ENCODE measurements at places on chromosomes 4 and X. TPM values are rescaled to one million over a fixed set of nuclear protein-coding genes. Genes with fewer than 3 reads are reported as not detected.

DNA sequence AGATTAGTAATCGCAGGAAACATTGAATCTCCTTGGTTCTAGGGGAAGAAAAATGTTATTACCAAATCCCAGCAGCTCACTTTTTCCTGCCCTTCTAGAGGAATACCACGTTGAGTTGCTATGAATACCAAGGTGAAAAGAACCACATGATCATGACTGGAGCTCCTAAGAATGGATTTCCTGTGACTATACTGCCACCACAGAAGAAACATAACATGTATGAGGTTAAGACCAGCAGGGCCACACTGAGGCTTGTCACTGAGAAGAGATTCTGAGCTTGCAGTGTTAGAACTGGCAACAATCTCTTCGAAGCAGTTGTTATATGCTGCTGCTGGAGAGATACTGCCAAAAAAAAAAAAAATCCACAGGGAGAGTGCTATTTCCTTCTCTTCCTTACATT is 1235.3 kb downstream of the FSTL5 start:
- DNase-seq = no peak

DNA sequence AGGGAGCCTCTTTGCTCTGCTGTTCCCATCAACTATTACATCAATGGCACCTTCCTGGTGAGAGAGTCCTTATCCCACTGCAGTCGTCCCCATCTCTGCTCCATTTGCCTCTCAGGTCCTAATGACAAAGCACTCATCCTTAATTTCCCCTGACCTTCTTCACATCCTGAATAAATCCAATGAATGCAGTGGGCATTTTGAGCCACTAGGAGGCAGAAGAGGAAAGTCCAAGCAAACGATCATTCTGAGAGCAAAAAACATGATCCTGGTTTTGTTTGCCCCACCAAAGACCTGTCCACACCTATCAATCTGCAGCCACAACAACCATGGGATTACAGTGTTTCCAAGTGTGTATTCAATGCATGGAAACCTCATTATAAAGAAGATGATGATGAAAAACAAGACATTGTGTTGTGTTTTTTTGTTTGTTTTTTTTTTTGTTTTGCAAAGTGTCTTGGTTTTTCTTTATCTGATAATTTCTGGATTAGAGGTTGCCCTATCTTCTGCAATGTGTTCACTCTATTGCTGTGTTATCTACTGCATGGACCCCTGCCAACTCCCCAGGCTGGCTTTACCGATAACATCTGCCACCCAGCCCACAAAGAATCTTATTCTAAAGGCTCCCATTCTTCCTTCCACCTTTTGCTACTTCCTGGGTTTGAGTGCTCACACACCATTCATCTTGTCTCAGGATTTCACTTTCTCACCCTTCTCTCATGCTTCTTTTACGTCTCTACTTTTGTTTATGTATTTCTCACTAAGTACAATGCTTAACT is 207.2 kb downstream of the NLGN4X start:
- DNase-seq = peak; percentile 69

DNA sequence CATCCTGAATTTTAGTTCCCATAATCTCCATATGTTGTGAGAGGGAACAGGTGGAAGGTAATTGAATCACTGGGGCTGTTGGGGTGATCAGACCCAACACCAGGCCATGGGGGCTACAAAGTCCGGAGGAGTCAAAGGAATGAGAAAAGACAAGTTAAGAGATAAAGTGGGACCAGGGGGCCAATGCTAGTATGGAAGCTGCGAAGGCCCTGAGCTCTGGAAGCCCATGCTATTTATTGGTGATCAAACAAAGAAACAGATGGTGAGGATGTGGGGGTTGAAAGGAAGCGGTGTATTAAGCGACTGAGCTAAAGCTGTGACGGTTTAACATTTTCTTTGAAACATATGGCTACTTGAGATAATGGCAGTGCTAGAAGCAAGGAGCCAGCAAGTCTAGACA is 132.8 kb downstream of the PDGFC start:
- DNase-seq = peak; percentile 36

GRCh38 chrX:19334945-19335626 is 8.6 kb upstream of the PDHA1 start:
- peak; percentile 83 for DNase-seq

DNA sequence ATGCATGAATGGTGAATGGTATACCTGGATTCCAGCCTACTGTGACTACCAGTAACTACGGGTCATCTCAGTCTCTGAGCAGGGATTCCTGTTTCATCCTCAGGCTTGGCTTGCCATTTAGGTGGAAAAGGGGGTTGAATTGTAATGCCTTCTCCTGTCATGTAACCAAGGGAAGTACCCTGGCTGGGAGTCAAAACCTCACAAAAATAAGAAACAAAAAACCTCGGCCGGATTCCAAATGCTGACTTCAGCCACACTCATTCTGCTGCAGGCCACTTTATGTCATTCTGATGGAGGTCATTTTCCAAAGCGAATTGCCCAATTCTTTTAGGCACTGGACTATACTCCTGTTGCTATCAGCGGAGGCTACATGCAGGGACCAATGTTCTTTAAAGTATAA is 324.7 kb downstream of the LDB2 start:
- DNase-seq = no peak

- no peak for DNase-seq
Measured at GRCh38 chr4:152094970-152095700, 334.3 kb upstream of the GATB start.

- DNase-seq = no peak
Measured at GRCh38 chr4:150391052-150391451, 190.9 kb upstream of the MAB21L2 start.

DNA sequence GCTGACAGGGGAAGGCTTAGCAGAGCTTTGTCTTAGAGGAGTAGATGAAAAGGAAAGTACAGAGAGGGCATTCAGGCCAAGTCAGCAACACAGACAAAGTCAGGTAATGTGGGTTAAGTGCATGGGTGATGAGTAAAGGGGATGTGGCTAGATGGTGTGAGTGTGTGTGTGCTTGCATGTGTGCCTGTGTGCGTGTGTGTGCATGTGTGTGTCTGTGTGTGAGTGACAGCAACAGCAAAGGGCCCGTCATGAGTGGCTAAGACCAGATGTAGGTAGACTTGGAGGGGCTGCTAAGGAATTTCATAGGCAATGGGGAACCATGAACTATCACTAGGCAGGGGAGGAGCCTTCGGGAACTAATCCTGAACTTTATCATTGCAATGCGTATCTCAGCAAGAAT is 2.2 kb upstream of the GPR78 start:
- no peak for DNase-seq

DNA sequence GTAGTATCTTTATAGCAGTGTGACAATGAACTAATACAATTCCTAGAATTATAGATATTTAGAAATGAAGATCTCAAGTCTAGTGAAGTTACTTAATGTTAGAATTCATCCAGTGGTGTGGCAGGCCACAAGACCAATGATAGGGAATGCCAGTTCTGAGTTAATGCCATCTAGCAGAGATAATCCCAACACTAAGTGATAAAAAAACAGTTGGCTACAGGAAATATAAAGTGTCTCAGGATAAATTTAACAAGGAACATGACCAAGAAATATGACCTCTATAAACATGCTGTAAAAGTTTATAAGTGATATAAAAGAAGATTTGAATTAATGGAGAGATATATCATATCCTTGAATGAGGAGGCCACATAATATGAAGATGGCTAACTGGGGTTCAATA is 1790.5 kb upstream of the ADGRL3 start:
- DNase-seq = no peak

DNA sequence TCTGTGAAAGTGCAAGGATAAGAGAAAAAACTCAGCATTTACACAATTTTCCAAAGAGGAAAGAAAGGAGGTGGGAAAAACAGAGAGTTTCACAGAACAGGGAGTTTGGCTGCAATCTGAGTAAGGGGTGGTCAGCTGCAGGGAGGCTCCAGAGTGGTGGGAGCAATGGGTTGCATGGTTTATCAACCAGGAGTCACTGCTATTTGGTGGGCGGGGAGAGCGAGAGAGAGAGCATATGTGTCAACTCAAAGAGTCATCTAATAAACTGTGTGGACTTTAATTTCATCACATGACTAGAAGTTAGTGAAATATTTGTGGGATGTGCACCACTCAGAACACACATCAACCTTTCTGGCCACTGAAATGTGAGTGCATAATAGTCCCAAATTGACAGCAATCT is 94.6 kb downstream of the FAM13A start:
- no peak for DNase-seq

DNA sequence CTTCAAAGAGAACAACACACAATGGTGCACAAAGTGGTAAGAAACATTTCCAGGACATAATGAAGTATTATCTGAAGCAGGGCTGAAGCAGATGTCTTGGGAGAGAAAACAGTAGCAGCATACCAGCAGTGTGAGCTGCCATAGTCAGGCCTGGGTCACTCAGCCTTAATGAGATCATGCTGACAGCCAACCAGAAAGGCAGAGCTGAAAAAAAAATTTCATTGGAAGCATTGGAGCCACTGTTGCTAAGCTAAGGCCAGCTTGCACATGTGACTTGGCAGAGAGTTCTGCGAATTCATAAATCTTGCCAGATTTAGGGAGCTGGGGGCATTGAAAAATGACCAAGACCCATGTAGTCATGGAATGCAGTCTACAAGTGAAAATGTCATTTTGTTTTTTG is 444.0 kb upstream of the PITX2 start:
- no peak for DNase-seq

DNA sequence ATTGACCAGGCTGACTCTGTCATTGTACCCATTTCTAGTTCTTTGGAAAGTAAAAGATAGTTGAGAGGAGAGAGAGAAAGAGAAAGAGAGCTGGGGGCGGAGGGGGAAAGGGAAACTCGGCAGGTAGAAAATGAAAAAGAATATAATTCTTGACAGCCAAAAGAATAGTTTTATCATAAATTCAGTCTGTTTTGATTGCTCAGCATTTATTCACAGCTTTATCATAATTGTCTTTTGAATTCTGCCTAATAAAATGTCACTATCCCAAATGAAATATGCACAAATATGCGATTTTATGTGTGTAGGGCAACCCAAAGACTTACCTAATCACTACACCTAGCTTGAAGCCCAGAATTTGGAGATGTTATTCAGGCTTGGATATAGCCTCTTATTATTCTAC is 1024.0 kb upstream of the PABPC4L start:
- no peak for DNase-seq

- peak; percentile 20 for DNase-seq
Measured at GRCh38 chr4:182246401-182247205, 3.4 kb downstream of the TENM3 start.

DNA sequence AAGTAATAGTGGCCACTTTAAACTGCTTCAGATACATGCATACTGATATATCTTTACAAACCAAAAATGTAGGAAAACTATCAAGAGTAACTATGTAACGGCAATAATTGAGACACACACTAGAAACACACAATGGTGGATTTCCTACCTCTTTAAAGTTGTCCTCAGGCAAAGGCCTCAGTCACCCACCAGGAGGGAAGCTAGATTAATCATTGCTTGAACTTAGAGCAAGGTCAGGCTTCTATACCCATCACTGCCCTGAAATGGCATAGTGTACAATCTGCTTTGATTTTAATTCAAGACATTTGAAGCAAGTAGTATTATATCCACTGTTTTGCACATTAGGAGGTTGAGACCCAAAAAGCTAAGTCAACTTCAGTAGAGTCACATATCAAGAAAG is 110.9 kb downstream of the AREG start:
- DNase-seq = no peak

DNA sequence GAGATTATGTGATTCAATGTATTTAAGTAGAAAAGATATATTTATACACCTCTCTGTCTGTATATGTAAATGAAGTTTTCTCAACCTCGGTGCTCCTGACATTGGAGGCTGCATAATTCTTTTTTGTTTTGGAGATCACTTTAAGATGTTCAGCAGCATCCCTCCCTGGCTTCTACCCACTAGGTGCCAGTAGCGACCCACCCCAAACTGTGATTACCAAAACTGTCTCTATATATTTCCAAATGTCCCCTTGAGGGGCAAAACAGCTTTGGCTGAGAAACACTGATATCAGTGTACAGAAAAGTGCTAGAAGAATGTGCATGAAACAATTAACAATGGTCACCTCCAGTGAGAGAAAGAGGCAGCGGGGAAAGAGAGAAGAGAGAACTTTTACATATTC is 51.2 kb downstream of the DCX start:
- DNase-seq = peak; percentile 30

DNA sequence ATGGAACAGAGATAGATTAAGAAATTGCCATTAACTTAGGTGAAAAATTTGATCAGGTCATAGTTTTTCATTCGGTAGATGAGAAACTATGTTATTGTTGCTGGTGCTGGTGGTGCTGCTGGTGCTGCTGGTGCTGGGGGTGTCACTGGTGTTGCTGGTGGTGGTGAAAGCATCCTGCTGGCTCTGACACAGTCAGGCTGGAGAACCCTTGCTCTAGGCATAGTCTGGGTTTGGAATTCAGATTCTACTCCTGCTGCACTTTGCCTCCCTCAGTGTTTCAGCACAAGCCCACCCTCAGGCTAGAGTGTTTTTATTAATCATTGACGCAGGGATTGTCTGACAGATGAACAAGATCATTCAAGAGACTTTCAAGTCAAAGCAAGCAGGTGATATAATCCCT is 80.2 kb downstream of the USP46 start:
- no peak for DNase-seq

GRCh38 chrX:38868941-38869401 is 67.7 kb downstream of the MID1IP1 start:
- DNase-seq = no peak

- DNase-seq = no peak
Measured at GRCh38 chr4:64385220-64385619, 24.0 kb downstream of the TECRL start.

DNA sequence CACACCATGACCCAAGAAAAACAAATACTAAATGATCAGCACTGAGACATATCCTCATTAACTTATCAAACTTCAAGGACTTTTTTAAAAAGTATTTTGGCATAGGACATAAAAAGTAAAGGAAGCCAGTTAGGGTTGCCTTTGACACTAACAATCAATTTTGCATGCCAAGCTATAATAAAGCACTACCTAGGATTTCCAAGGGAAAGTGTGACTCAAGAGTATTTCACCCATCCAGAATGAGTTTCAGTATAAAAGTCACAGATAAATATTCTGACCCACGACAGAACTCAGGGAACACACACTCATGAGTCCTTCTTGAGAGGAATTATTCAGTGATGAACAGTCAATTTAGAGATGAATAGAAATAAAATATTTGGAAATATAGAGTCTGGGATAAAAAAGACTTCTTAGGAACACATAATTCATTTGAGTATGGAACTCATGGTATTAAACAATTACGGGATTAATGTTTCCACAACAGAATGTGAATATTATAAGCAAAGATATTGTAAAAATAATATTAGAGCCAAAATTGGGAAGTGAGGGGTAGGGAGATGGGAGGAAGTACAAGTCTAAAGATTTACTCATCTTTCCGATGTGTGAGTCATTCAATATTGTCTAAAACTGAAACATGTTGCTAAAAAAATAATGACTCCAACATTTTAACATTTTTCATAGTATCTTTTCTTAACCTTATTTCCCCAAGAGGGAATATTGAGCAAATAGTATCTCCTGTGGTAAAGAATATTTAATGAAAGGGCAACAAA is 143.5 kb upstream of the LNX1 start:
- no peak for DNase-seq

Gene FAM156A
- 17.7 TPM for total RNA-seq

Gene SH2D1A
- not detected for total RNA-seq

Gene PLA2G12A
- 30.8 TPM for total RNA-seq

Gene SMIM10
- 2.1 TPM for total RNA-seq

Gene ENOX2
- total RNA-seq = 7.3 TPM
